ENCODE measurements at places on chromosomes 5 and 9.

DNA sequence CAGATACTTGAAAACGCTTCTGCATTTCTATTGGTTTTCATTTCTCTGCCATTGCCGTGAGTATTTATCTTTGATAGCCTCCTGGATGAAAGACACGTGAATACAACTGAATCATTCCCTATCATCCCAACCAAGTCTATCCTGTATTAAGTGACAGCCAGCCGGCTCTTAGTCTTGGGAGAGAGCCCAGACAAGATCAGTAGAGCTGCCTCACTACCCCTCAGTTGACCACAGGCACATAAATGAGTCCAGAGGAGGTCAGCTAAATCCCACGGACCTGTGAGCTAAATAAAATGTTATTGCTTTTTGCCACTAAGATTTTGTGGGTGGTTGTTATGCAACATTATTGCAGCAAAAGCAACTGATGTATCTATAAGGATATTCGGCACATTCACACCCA lies 639.0 kb upstream of the ACO1 start:
- DNase-seq = no peak

DNA sequence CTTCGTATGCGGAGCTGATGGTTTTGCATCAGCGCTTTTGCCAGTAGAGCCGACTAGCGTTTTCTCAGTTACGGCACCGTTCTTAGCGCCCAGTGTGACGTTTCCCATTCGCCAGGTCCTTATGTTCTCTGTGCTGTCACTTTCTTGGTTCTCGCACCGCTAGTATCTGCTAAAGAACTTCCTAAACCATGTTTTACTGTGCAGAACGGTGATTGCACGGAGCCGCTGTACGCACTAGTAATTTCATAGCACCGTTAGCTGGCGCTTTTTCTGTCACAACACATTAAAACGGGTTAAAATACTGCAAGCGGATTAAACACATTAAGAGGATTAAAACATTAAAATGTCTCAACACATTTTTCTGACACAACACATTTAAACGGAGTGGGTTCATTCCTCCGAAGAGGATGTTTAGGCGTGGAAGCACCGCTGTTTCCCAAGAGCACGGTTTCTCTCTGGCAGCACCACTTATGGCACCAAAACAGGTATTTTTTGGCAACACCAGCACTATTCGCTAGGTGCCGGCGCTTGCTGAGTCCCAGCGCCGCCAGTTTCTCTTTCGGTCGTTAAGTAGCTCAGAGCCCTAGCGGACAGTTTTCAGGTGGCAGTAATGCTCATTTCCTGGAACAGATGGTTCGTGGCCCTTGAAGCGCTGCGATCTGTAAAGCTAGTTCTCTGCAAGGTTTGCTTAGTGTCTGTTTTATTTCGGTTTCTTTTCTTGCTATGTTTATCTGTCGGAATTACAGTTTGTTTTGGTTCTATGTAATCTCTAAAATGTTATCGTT lies 20.3 kb downstream of the ANXA2R start:
- DNase-seq = peak; percentile 72

DNA sequence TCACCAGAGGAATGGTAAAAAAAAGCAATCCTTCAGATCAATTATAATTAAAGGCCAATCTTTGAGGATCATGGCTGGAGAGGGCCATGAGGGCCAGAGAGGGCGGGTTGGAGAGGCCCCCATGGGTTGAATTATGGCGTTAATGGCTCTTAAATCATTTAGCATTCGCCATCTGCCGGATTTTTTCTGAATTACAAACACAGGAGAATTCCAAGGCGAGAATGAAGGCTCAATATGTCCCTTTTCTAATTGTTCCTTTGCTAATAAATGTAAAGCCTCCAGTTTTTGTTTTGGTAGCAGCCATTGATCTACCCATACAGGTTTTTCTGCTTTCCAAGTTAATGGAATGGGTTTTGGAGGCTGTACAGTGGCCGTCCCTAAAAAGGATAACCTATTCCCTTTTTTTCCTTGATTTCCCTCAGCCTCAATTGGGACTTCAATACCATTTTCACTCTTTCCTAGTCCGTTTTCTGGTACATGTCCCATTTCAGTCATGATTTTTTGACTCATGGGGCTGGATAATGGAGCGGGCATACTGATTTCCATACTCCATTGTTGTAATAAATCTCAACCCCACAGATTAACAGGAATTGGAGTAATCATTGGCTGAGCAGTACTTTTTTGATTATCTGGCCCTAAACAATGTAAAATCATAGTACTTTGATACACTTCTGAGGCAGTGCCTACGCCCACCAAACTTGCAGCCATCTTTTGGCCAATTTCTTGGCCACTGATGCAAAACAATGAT lies 6.7 kb upstream of the TMEM141 start:
- DNase-seq = no peak

- no peak for DNase-seq
Measured at GRCh38 chr5:173515526-173515925, 100.9 kb downstream of the BOD1 start.

GRCh38 chr9:89475891-89476440 lies 21.9 kb downstream of the SEMA4D start:
- DNase-seq = no peak

- no peak for DNase-seq
Measured at GRCh38 chr5:175491223-175491622, 12.9 kb downstream of the SFXN1 start.

DNA sequence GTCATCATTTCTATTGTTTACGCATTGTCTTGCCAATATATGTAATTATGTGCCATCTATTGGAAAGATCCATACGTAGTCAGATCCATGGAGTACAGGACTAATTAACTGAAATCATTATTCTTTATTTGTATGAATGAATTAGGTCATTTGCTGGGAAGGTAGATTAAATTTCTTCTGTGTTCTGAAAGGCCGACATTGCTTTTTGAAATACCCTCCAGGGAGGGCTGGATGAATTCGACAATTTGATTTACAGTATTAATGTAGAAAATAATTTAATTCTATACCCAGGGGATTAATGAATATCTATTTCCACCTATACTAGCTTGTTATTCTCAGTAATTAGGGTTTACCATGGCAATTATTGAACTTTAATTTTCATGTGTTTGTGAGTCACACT lies 117.6 kb downstream of the CHSY3 start:
- DNase-seq = no peak

DNA sequence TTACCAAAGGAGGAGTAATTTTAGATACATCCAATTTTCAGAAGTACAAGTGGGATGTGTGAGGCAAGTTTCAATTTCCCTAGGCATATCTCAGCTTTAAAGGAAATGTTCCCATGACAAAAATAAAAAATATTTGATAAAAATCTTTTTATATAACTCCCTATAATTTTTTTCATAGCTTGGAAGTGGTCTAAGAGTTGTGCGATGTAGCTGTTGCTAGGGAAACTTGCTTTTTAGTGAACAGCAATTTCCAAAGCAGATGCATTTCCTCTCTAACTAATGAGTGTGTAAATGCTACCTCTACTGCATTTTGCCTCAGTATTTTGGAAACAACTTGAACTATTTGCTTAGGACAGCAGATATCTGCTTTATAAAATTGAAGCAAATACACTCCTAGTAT lies 39.6 kb downstream of the MACIR start:
- DNase-seq = no peak

GRCh38 chr9:14323083-14323971 lies 9.4 kb upstream of the NFIB start:
- no peak for DNase-seq

DNA sequence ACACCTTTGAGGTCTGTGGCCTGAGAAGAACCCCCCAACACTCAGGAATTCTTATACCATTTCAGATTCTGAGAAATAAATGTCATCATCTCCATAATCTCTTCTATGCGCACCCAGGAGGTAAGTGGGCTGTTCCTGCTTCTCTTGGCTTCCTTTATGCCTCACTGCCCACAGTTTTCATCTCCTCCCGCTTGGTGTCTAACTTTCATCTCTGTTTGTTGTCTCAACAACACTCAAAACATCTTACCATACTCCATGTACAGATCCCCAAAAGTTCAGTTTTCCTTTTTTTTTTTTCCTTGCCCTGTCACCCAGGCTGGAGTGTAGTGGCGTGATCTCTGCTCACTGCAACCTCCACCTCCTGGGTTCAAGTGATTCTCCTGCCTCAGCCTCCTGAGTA lies 170.2 kb upstream of the FREM1 start:
- no peak for DNase-seq

GRCh38 chr5:77937015-77937908 lies 161.1 kb upstream of the TBCA start:
- DNase-seq = no peak

DNA sequence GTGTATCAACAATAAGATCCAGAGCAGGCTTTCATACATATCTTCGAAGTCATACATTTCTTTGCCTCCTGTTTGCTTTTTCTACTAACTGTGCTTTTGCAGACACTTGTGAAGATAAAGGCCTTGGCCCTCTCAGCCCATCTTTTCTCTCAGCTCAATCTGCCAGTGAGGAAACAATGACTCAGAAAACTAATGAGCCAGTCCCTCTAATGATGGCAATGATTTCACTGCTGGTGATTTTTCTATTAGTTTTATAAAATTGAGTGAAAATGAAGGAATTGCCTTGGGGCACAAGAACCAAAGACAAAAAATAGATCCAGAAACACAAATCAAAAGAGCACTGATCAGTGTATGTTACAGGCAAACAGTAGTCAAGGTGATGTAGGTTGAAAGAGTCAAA lies 167.7 kb upstream of the PPP2R2B start:
- no peak for DNase-seq

DNA sequence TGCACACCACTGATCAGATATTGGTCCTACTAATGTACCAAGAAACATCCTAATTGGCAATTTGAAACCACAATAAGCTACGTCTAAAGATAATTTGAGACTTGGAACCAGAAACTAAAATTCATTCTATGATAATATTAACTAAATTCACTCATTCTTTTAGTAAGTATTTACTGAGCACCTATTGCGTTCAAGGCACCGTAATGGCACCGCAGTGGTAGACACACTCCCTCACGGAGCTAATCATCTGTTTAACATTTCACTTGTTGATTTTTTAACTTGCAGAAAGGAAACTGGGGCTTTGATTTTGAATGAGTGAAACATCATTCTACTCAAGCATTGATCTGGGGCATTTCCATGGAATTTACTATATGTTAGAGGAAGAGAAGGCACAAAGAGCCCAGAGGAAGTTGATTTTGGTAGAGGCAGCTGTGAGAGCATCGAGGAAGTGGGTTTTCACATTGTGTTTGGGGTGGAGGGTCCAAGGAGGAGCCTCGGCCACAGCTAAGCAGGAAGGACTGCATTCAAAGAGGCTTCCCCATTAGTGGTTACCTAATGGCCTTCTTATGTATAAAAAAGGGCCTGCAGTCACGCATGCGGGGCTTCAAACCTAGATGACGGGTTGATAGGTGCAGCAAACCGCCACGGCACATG lies 7.1 kb downstream of the RAPGEF1 start:
- DNase-seq = no peak

DNA sequence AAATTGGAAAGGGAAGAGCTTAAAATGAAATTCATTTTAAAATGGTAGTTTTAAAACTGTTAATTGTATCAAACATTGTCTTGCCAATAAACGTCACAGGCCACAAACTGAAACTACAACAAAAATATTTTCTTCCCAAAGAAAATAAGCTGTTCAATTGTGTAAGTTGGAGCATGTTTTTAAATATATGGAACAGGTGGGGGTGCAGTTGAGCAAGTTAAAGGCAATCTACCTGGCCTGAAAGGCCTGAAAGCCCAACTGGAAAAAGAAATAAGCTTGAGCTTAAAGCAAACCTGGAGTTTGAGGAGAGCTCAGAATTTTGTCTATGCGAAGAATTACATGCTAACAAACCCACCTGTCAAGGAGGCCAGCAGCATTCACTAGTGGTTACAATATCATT lies 439.5 kb downstream of the ACTL7B start:
- no peak for DNase-seq

DNA sequence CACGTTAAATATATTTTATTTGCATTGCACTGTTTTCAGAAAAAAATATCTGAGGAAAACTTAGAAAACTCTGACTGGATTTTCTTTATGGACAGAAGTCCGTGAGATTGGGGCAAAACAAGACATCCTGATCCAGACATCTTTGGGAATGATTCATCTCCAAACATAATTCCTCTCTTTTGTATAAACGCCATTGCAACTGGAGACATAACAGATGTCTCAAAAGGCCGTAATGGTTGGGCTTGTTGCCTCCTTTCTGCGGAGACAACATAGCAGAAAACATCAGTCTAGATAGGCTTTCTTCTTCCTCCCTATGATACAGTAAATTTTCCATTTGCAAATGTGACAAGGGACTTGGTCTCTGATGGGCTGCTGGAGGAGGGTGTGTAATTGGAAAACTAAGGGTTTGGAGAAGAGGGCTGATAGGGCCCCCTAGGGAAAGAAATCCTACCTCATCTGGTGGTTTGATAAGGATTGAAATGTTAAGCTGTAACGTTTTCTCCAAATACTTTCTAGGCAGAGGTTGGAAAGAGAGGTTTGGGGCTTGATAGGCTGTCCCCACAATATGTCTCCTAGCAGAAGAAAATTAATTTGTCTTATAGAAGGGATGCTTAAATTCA lies 631.5 kb upstream of the ST8SIA4 start:
- no peak for DNase-seq

- no peak for DNase-seq
Measured at GRCh38 chr9:7284117-7284516, 515.5 kb downstream of the DMAC1 start.

DNA sequence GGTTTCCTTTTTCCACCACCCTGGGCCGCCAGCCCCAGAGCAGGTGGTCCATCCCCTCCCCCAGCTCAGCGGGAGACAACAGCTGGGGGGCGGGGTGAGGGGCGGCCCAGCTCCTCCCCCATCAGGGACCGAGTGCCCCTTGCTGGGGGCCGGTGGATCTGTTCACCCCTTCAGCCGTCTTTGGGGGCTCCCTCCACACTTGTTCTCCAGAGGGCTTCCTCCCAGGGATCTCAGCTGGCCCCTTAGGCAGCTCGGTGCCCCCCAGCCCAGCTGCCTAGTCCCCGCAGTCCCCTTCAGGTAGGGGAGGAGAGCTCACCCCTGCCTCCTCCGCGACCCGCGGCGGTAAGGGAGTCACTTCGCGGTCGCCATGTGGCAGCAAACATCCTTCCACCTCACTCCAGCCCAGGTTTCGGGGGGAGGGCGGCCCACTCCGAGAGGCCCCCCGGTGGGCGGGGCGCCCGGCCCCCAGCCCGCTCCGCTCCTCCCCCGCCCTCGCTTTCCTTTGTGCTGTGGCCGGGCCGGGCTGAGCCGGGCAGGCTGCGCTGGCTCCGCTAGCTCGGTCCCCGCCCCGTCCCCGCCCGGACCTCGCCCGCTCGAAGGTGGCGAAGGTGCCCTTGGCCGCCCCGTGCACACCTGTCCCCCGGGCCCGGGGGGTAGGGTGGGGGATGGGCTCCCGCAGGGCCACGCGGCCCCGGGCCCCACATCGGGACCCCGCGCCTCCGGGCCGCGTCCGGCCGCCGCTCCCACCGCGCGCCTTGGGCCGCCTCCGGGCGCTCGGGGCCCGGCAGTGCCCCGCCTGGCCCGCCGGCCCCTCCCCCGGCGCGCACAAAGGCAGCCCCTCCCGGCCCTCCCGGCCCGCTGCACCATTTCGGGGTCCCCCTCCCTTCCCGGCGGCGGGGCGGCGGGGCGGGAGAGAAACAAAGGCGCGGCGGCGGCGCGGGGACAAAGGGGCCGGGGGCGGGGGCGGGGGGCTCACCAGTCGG lies 683 bp downstream of the DBN1 start:
- DNase-seq = peak; percentile 65

GRCh38 chr9:98108531-98109031 lies 10.4 kb downstream of the TRIM14 start:
- no peak for DNase-seq

Data from stimulated activated CD4-positive, alpha-beta T cell treated with anti-CD3 and anti-CD28 coated beads, TNF-alpha, amount 100 ng/mL, for 24 hours (primary cell).